ENCODE measurements at places on chromosomes 1 and 21.

DNA sequence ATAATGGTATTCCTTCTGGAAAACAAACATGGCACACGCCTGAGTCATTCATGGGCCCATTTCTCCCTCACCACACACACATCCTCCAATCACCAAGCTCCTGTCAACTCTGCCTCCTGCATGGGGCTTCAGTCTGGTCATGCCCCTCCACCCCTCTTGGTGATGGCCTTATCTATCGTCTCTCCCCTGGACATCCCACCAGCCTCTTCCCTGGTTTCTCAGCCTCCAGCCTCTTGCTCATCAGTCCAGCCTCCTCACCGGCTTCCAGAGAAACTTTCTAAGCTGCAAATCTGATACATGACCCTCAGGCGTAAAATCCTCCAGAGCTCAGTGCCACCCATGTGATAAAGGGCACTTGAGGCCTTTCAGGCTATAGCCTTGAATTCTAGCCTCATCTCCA, 243.9 kb downstream of the FOXD2 start:
- no peak for DNase-seq

DNA sequence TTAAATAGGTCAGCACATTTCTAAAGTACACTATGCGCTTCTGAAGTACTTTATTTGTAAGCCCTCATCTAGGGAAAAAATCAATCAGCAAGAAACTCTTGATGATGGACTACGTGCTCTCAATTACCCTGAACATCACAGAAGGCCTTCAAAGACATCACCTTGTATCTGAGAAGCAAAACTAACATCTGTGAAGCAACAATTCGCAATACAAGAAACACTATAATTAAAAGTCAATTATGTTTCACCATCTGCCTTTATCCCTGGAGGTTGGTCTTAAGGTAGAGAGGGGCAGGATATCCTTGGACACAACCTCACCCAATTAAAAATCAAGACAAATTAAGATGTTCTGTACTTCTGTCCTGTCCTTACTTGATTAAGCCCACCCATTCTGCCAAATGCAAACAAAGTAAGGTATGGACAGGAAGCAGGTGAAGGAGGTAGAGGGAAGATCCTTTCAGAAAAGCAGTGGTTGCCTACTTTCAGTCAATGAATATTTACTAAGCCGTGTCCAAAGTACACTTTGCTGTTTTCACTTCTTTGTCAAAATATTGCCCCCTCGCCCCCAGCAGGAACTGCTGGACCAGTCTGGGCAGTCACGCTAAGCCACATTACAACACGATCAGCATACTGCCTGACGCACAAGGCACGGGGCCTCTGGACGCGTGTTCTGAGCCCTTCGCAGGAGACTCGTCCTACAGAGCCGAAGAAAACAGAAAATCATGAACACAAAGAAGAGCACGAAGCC, 887 bp downstream of the SLC19A2 start:
- no peak for DNase-seq

DNA sequence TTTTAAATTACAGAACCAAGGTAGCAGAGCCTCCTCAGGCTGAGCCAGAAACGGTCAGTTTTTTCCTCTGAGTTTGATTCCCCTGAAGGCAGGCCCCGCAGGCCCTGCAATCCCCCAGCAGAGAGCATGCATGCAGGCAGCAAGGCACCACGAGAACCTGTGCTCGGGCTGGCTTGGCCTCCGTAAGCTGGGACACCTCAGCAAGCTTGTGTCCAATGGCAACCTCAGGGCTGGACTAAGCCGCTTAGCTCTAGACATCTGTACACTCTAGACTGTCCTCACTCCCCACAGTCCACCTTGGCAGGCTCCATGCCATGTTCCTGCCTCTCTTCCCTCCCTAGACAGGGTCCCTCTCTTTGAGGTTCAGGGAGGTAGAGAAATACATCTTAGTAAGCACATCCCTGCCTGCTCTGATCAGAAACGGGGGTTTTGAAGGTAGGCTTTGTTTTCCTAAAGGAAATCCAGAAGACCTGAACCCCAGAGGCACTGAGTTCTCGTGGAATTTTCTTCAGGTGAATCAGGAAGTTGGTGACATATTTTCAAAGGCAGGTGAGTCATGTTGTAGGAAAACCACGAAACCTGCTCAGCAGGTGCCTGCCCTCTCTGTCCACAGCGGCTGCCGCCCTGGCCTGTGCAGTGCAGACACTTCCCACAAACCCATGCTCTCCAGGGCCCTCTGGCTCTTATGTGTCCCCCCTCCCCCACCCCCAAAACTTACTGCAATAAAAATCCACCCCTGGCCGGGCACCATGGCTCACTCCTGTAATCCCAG, 7.0 kb downstream of the TMEM63A start:
- DNase-seq: no peak

GRCh38 chr1:184990204-184990603, 15.9 kb upstream of the NIBAN1 start:
- no peak for DNase-seq

DNA sequence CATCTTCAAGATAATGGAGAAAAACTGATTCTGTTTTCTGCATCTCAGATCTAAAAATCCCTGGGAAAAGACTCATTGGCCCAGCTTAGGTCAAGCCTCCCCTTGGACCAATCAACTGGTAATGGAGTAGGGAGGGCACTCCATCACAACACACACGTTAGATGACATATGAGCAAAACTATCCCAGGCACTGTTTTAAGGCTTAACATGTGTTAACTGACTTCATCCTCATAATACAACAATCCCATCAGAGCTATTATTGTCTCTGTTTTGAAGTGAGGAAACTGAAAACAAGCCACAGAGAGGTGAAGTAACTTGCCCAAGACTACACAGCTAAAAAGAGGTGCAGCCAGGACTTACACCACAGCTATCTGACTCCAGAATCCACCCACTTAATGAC, 14.7 kb upstream of the CITED4 start:
- no peak for DNase-seq

DNA sequence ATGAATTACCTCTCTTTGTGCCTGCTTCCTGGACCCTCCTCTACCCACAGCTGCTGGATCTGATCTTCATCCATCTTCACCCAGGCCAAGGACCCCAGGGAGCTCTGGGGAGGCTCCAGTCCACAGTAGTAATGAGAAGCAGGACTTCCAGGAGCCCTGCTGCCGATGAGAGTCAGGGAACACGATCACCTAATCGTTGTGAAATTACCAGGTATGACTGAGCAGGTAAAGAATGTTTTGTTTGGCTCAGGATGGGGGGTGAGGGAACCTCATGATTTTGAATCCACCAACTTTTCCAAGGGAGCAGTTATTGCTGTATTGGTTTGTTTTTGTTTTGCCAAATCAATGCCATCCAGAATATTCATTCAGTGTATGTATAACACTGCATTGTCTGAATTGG, 454.0 kb downstream of the PLPP3 start:
- no peak for DNase-seq

DNA sequence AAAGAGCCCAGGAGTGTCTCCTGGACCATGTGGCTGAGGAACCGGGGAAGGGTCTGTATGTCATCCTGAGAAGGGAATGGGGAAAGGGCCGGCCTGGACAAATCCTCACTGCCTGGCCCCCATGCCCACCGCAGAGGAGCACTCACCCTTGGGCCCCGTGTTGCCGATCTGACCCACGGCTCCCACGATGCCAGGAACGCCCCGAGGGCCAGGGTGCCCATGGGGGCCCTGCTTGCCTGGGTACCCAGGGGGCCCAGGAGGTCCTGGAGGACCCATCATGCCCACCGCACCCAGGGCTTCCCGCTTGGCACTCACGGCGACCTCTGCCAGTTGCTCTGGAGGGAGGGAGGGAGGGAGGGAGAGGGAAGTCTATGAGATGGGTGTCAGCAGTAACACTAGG, 14.6 kb downstream of the COL9A2 start:
- DNase-seq: no peak

GRCh38 chr1:206754011-206754410, 16.6 kb upstream of the IL19 start:
- DNase-seq: no peak

GRCh38 chr21:45949928-45950739, 31.4 kb upstream of the COL6A1 start:
- DNase-seq: no peak

DNA sequence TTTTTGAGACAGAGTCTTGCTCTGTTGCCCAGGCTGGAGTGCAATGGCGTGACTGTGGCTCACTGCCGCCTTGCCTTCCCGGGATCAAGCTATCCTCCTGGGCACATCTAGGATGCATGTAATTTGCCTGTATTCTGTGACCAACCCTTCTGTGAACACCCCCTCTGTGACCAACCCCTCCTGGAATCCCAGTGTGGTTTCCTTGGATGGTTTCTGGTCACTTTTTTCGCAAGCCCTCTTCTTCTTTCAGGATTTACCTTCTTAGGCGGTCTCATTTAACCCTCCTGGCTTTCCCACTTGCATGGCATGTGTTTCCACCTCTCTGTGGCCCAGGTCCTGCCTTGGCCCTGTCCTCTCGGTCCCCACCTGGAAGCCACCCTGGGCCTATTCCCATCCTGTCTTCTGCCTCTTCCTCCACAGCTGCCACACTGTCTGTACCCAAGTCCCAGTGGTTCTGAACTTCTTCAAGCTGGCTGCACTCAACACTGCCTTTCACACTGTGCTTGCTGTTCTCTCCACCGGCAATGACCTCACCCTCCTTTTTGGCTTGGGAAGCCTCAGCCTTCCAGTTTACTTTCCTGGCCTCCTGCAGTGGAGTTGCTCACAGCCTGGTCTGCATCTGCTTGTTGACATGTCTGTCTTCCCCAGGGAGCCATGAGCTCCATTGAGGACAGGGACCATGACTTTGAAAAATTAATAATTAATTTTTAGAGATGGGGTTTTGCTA, 57.0 kb downstream of the DISC1 start:
- no peak for DNase-seq

DNA sequence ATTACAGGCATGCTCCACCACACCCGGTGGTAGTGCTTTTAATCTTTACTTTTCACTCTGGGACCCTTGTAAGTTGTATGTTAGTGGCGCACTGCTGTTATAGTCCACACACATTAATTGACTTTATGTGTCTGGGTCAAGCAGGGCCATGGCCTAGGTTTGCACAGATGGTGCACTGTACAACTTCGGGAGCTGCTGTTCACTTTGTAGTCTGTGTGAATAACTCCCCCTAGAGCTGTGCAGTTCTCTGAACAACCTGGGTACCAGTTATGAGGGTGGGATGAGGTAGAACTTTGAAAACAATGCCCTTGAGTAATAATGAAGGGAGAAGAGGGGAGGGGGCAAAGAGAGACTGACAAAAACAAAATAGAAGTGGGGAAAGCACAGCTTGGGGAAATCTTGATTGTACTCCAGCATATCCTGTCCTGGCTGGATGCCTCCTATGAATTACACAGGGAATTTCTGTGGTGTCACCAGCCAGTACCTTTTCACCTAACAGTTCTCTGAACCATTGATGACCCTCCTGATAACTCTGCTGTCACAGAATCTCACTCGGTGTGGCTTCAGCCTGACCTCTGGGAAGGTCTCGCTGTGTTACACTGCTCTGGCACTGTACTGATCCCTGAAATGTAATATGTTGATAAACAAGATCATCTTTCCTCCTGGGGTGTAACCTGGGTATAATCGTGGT, 2.2 kb downstream of the PTGFRN start:
- no peak for DNase-seq

DNA sequence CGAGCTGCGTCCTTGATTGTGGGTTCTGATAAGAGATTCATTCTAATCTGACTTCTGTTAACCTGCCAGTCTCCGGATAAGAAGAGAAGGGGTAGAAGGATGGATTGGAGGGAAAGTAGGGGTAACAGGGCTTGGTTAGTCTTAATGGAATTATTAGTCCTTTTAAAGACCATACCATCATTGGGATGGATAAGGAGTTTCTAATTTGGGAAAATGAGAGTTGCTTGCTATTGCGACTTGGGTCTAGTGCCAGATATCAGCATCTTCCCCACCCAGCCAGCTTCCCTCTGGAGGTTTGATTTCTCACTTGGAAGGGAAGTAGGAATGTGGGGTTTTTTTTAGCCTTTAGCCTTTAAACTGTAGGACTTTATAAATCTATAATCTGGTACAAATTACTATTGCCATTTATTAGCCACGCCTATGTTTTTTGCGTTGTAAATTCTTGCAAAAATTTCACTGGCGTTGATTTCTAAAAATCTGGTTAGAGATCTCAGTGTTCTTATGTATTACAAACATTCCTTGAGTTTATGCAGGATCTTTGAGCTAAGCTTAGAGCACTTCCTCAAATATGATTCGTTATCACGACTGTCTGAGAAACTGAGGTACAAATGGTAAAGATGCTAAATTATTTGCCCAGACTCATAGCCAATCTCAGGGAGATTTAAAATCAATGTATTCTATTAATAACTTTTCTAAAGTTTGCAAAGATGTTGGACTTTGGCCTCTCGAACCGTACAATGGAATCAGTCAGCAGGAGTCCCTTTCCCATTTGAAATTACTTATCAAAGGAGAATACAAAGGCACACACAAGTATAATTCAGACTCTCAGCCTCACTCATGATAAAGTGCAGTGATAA, 1.3 kb downstream of the FAM20B start:
- no peak for DNase-seq

DNA sequence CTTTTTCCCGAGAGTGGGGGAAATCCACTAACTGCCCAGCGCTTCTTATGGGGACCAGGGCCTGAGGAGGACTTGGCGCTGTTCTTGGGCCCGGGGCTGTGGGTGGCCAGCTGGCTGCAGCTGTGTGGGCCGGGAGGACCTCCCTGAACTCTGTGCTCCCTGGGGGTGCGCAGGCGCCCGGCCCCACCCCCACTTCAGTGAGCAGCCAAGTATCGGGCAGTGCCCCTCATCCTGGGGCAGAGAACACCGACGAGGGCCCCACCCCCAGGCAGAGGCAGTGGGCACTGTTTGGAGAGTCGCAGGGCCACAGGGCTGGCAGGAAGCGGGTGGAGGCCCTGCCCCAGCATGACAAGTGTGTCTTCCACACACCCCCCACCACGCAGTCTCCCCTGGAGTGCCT, 32.5 kb upstream of the SLC19A1 start:
- DNase-seq: no peak

DNA sequence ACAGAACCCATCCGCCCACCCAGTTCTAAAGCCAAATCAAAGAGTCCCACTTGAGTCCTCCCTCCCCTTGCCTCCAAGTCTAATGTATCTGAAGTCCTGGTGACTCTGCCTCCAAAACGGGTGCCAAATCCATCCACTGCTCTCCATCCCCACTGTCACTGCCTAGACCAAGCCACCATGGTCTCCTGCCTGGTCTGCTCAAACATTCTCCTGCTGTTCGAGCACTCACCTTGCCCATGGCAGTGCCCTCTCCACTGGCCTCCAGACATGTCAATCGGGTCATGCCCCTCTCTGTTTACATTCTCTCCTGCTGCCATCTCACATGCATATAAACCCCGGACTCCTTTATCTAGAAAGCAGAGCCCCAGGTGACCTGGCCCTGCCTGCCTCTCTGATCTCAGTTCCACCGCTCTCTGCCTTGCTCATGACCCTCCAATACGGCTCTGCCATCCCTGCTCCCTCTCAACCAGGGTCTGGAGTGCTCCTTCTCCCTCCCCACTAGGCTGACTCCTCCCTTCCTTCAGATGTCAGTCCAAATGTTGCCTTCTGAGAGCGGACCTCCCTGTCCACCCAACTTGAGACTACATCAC, 32.1 kb upstream of the MX1 start:
- DNase-seq: no peak
